ENCODE measurements at places on chromosomes 2 and 18.

- no peak for DNase-seq
These were observed 161.1 kb downstream of the GFPT1 start for GRCh38 chr2:69225933-69226332.

- no peak for DNase-seq
These were observed 361.5 kb downstream of the LPIN1 start for GRCh38 chr2:12107939-12108338.

GRCh38 chr18:74784752-74785151 is 187.1 kb downstream of the ZNF407 start:
- DNase-seq = no peak

GRCh38 chr18:59075923-59076322 is 63.8 kb upstream of the SEC11C start:
- DNase-seq = no peak

DNA sequence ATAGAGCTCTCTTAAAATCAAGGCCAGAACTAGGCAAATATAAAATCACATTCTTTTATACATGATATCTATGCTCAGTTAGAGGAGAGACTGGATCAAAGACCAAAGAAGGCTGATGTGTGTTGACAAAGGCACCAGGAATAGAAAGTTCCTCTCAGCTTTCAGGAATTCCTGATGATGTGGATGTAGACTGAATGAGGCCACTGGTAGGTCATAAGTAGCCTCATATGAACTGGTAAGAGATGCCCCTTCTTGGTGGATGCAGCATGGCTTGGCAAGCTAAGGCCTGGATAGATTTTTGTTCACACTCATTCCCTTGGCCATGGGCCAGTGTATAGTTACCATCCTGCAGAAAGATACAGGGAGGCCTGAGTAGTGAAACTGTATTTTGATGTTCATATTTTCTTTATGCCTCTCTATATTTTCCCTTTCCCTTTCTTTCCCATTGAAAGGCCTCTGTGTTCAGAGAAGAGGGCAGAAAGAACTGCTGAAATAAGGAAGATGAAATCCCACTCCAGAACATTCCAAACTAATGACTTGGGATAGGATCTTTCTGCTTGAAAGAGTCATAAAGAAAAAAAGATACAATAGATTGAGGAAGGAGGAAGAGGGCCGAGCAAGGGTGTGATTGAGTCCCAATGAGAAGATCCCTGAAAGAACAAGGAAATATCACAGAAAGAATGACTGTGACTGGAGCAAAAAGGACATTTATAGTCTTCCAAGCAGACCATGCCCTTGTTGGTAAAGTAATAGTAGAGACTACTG is 2182.7 kb upstream of the PIK3C3 start:
- DNase-seq = no peak

- no peak for DNase-seq
These were observed 119.6 kb upstream of the MSTN start for GRCh38 chr2:190182071-190182524.

DNA sequence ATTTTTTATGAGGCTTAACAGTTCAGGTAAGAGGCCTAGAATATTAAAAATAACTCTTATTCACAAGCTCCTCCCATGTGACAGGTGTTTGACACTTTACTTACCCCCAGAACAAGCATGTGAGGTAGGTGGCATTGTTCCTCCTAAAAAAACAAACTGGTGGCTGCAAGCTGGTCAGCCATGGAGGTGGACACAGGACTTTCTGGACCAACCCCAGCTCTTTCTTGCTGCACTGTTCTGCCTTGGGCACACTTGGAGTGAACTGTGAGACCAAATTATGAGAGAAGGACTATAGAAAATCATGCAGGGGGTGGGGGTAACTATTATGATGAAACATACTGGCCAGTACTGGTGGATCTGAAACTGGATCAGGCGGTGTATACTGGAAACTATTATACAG is 56.6 kb downstream of the PTPRM start:
- DNase-seq = no peak

- DNase-seq = no peak
These were observed 22.9 kb downstream of the RTTN start for GRCh38 chr18:70182548-70182947.

DNA sequence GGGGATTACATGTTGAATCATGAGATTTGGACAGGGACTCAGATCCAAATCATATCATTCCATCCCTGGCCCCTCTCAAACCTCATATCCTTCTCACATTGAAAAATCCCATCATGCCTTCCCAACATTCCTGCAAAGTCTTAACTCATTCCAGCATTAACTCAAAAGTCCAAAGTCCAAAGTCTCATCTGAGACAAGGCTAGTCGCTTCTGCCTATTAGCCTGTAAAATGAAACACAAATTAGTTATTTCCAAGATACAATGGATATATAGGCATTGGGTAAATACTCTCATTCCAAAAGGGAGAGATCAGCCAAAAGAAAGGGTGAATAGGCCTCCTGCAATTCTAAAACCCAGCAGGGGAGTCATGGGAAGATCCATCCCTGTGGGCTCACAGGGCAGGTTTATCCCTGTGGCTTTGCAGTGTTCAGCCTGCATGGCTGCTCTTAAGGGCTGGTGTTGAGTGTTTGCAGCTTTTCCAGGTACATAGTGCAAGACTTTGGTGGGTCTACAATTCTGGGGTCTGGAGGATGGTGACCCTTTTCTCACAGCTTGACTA is 21.2 kb upstream of the SLC14A1 start:
- no peak for DNase-seq

- peak; percentile 2 for DNase-seq
These were observed 95.9 kb upstream of the SPTBN1 start for GRCh38 chr2:54360055-54360792.

DNA sequence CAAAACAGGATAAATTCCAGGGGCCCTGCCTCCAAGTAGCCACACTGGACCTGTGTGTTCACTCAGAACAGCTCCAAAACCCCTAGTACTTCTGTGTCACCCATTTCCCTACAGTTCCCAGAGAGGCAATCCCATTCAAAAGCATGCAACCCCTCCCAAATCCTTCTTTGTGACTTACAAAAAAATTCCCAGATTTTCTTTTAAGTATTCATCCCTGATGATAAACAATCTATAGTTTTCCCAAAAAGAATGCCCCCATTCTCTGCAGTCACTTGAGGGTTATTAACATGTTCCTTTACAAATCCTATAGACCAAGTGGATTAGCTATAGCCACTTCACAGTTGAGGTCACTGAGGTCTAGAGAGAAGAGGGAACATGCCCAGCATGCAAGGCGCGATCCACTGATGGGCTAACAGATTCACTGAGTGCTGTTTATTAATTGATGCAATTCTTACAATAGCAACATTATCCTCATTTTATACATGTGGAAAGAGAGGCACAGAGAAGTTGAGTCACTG is 85.4 kb downstream of the MYL12B start:
- DNase-seq = no peak

- no peak for DNase-seq
These were observed 13.2 kb upstream of the SERTAD2 start for GRCh38 chr2:64666810-64667438.

GRCh38 chr2:128399690-128400291 is 81.1 kb upstream of the HS6ST1 start:
- DNase-seq = no peak

- DNase-seq = no peak
These were observed 180.2 kb upstream of the DOK6 start for GRCh38 chr18:69220529-69220928.

DNA sequence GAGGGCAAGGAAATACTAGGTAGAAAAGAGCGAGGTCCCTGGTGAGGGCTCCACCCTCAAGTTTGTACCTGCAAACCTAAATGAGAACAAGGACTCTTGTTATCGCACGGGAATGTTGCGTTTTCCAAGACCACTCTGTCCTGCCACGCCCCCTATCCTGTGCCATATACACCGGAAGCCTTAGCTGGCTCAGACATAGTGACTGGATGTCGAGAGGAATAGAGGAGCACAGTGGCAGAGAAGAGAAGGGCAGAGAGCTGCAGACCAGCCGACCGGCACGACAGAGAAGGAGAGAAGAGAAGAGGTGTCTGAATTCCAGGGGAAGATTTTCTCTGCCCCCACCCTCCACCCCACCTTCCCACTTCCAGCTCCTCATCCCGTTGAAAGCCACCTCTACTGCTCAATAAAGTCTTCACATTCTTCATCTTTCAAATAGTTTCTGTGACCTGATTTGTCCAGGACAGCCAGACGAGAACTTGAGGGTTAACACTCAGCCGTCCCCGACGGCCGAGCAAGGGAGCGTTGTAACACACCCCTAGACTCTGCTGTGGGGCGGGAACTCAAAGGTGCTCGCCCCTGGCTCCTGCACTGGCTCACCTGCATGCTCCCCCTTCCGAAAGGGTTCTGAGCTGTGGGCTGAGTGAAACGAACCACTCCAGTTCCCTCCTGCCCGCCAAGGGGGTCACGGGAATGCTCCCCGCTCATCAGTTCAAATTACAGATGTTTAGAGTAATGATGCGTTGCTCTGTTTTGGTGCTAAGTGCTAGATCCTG is 24.9 kb upstream of the COL3A1 start:
- no peak for DNase-seq

- no peak for DNase-seq
These were observed 403.1 kb upstream of the TRIB2 start for GRCh38 chr2:12313445-12314126.

- DNase-seq = no peak
These were observed 39.6 kb downstream of the HS1BP3 start for GRCh38 chr2:20611077-20611843.

DNA sequence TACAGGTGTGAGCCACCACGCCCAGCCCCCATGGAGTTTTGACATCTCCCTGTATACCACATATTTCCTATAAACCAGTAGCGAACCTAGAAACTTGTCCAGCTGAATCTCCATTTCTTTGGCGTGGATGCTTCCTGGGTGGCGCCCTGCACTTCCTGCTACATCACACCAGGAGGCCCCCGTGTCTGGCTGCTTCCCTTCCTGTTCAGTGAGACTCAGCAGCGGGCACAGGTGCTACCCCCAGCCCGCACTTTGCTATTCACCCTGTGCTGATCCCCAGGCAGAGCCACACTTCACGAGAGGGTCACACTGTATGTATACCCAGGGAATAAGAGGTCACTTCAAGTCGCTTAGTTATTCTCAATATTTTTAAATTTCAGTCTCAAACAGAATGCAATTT is 35.0 kb downstream of the CYP27C1 start:
- no peak for DNase-seq

GRCh38 chr2:158482594-158482993 is 25.8 kb downstream of the PKP4 start:
- no peak for DNase-seq

- DNase-seq = no peak
These were observed 160.6 kb downstream of the RNF144A start for GRCh38 chr2:7077660-7078267.

- no peak for DNase-seq
These were observed 14.8 kb upstream of the IL18R1 start for GRCh38 chr2:102340778-102341177.

DNA sequence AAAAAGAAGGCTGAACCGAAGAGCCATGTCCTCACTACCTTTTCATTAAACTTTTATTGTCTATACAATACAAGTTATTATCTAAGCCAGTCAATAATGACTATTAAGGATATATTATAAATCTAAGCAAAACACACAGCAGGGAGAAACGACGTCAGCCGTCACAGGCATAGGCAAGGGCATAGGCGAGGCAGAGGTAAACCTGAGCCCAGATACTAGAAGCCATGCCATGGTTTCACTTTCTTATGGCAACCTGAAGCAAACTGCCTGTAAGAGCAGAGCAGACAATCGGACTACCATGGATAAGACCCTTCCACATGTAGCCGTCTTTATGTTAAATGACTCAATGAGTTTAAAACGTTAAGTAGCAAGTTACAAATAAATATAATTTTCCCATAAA is 238.5 kb upstream of the ZNF521 start:
- no peak for DNase-seq

DNA sequence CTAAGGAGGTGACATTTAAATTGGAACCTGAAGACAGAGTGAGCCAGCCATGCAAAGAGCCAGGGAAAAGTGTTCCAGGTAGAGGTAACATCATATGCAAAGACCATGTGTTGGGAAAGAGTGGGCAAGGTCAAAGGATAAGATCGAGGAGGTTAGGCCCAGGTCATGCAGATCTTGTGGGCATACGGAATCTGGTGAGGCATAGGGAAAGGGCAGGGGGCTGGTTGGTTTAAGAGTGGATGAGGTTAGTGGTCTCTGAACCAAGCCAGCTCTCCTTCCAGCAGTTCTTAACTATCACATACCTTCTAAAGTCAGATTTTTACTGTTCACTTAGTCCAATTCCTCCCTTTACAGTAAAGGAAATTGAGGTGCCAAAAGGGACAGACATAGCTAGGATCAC is 3.0 kb downstream of the ANKRD53 start:
- no peak for DNase-seq

GRCh38 chr2:241950413-241951315 is 81.1 kb downstream of the RTP5 start:
- peak; percentile 68 for DNase-seq

- no peak for DNase-seq
These were observed 154.7 kb downstream of the EML6 start for GRCh38 chr2:54878182-54878581.

DNA sequence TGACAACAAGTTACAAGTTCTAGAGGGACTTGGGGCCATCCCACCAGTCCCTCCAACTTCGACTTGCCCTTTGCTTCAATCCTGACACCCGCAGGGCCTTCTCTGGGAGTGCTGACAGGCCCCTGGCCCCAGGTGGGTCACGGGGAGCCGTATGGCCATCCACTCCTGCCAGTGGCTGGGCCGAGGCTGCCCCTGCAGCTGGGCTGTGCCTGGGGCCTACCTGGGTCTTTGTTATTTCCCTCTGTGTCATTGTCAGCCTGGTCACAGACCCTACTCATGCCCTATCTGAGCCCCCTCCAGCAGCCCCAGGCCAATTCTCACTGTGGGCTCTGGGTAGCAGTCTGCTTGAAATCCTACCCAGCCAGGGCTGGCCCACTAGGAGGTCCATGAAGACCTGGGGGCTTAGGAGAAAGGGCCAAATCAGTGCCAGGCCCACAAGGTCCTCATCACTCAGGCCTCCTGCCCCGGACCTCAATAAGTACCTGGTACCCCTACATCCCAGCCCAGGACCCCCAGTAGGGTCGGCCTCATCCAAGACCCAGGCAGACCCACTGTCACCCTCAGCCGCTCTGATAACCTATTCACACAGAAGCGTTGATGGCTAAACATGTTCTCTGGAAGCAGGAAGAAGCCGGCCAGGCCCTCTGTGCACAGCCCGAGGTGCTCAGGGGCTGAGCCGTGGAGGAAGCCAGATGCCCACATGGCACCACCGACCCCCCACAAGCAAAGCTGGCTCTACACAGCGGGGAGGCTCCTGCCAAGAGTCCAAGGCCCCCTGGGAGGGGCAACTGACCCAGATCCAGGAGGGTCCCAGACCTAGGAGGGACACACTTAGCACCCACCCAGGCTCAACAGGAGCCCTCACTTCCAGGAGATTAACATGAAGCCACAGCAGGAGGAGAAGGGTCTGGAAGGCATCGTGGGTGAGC is 57.7 kb downstream of the BIN1 start:
- DNase-seq = no peak

GRCh38 chr18:67935638-67936037 is 419.1 kb upstream of the DSEL start:
- DNase-seq = no peak

Data from NCI-H1694 treated with DMSO at 0.1 percent for 48 hours (cell line).